CD8-positive, alpha-beta memory T cell (primary cell): ENCODE measurements at places on chromosomes 3 and 15. TPM values are rescaled to one million over a fixed set of nuclear protein-coding genes. Genes with fewer than 3 reads are reported as not detected.
A peak's percentile ranks its signal among the peaks of the same experiment; 100 is the strongest.

DNA sequence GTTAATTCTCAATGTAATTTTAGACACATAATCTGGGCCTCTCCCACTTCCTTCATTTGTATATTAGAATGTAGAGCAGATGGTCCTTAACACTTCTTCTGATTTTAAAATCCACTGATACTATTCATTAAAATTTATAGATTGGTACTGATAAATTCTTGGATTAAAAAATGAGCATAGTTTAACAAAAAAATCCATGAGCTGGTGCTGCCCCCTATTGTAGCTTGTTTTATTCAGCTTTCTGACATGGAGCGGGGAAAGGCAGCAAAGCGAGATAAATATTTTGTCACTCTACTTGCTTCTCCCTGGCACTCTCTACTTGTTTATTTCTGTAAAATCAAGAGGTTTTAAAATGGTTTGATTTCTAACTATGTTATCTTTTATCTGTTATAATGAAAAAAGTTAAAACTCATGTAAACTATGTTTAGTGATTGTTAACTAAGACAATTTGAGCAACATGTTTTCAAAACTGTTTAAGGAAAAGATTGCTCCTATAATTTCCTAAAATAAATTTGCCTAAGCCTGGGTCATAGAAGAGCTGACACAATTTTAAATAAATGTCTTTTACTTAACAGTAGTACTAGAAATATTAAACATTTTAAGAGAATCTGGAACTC lies 26.5 kb upstream of the PLOD2 start:
- H3K36me3 ChIP-seq, result no peaks in the 10 kb centered on the region
- no peaks in the 10 kb centered on the region for H3K27me3 ChIP-seq
- H3K4me3 ChIP-seq, result no peak overlapping the region
- DNase-seq, result no peak
- H3K27ac ChIP-seq, result no peak overlapping the region

- peak overlapping the region; percentile 95 for H3K4me3 ChIP-seq
- peak overlapping the region; percentile 81 for H3K27ac ChIP-seq
- H3K36me3 ChIP-seq, result peaks cover 12% of the 10 kb centered on the region
- peak; percentile 29 for DNase-seq
Measured at GRCh38 chr3:129439226-129439816, 427 bp downstream of the MBD4 start.

DNA sequence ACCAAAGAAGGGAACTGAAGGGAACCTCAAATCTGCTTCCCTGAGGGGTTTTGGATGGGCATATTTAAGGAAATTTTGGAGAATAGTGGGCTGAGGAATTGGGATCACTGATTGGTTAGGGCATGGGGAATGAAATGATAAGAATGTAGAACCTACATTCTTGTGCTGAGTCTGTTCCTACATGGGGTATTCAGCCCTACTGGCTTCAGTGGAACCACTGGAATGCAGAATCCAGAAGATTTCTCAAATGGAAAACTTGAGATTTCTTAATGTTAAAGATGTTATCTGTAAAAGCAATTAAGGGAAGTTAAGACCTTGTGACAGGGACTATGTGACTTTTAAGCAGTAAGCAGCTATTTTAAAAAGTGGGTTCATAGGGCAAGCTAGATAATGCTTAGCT lies 1062.4 kb downstream of the AGBL1 start:
- no peaks in the 10 kb centered on the region for H3K36me3 ChIP-seq
- no peaks in the 10 kb centered on the region for H3K4me1 ChIP-seq
- H3K4me3 ChIP-seq, result no peak overlapping the region
- DNase-seq, result no peak
- H3K27me3 ChIP-seq, result no peaks in the 10 kb centered on the region
- H3K27ac ChIP-seq, result no peak overlapping the region

DNA sequence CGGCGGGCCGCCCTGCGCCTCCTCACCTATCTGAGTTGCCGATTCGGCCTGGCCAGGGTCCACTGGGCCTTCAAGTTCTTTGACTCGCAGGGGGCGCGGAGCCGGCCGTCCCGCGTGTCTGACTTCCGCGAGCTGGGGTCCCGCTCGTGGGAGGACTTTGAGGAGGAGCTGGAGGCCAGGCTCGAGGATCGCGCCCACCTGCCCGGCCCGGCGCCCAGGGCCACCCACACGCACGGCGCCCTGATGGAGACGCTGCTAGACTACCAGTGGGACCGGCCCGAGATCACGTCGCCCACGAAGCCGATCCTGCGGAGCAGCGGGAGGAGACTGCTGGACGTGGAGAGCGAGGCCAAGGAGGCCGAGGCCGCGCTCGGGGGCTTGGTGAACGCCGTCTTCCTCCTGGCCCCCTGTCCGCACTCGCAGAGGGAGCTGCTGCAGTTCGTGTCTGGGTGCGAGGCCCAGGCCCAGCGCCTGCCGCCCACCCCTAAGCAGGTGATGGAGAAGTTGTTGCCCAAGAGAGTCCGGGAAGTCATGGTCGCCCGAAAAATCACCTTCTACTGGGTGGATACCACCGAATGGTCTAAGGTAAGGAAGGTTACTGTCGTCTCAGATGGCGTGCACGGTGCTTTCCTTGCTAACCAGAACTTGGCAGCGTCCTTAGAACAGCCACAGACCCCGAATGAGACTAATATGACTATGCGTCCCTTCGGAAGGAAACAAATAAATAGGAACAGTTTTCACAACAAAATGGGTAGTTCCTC lies 567 bp downstream of the TICRR start:
- peak overlapping the region; percentile 91 for H3K4me3 ChIP-seq
- H3K4me1 ChIP-seq, result no peaks in the 10 kb centered on the region
- H3K36me3 ChIP-seq, result no peaks in the 10 kb centered on the region
- H3K27ac ChIP-seq, result peak overlapping the region; percentile 61
- peak; percentile 3 for DNase-seq
- no peaks in the 10 kb centered on the region for H3K27me3 ChIP-seq

- H3K4me1 ChIP-seq, result no peaks in the 10 kb centered on the region
- H3K27me3 ChIP-seq, result no peaks in the 10 kb centered on the region
- H3K36me3 ChIP-seq, result no peaks in the 10 kb centered on the region
- no peak overlapping the region for H3K4me3 ChIP-seq
Measured at GRCh38 chr15:83078712-83079111, 11.7 kb upstream of the BTBD1 start.

DNA sequence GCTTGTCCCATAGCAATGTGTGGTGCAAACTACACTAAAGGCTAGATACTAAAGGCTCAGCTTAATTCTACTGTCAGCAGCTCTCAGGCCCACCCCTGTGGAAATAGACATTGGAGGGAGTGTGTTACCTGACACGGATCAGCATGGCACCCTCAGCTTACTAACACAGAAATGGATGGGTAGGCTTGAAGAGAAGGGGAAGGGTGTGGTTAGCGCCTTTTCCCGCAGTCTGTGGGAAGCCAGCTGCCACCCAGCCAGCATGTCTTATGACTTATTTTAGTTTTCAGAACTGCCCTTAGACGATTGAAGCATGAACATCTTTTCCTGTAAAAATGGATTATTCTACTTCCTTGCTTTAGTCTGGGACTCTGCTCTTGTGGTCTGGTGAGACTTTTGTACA lies 25.8 kb upstream of the ADPGK start:
- H3K4me1 ChIP-seq, result peaks cover 16% of the 10 kb centered on the region
- DNase-seq, result peak; percentile 15
- H3K36me3 ChIP-seq, result no peaks in the 10 kb centered on the region
- no peak overlapping the region for H3K4me3 ChIP-seq
- no peak overlapping the region for H3K27ac ChIP-seq
- no peaks in the 10 kb centered on the region for H3K27me3 ChIP-seq

GRCh38 chr3:149435996-149436885 lies 38.3 kb upstream of the TM4SF4 start:
- no peaks in the 10 kb centered on the region for H3K36me3 ChIP-seq
- DNase-seq, result no peak
- H3K27ac ChIP-seq, result no peak overlapping the region
- H3K4me1 ChIP-seq, result no peaks in the 10 kb centered on the region
- H3K27me3 ChIP-seq, result no peaks in the 10 kb centered on the region

DNA sequence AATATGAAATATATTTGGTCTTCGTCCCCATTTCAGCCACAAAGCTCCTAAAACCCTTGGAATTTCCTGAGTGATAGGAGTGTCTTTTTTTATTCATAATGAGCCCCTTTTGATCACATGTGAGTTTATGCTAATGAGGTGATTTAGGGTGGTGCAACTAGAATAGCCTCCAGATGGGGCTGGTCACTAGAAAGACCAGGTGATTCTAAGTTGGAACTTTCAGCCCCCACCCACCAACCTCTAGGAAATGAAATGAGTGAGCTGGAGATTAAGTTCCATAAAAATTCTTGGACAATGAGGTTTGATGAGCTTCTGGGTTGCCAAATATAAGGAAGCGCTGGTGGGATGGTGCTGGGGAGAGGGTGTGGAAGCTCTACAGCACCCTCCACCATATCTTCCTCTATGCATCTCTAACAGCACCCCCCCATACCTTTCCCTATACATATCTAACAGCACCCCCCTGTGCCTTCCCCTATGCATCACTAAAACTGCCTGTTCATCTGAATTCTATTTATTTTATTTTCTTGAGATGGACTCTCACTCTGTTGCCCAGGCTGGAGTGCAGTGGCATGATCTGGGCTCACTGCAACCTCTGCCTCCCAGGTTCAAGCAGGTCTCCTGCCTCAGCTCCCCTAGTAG lies 2.1 kb upstream of the SMCO1 start:
- H3K27ac ChIP-seq, result no peak overlapping the region
- H3K36me3 ChIP-seq, result no peaks in the 10 kb centered on the region

DNA sequence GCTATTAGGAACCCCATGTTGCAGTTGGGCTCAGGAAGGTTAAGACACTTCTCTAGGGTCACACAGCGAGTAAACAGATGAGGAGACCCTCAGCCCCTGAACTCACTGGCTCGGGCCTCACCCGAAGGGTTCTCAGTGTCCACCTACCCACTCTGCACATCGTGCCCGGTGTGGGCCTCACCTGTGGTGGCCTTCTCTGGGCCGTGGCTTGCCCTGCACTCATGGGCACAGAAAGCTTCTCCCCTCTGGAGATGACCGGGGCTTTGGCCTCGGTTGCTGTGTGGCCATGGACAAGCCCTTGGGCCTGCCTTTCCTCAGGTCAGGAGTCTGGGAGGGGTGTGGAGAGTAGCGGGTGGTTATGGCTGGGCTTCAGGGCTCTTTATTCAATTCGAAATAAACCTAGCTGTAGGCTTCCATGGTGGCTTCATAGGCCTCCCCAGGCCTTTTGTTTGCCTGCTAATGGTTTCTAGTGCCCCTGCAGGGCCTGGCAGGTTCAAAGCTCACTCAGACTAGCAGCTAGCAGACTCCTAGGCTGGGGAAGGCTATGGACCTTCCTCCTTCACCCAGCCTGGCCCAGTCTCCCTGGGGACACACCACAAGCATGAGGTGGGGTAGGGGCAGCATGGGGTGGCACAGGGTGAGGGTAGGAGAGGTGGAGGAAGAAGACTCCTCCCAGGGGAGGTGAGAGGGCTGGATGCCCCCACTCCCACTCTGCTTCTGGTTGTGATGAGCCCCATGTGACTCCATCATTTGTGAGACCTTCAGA lies 103.1 kb downstream of the LINGO1 start:
- H3K27ac ChIP-seq, result no peak overlapping the region
- DNase-seq, result no peak
- H3K4me3 ChIP-seq, result no peak overlapping the region
- no peaks in the 10 kb centered on the region for H3K27me3 ChIP-seq
- no peaks in the 10 kb centered on the region for H3K36me3 ChIP-seq
- no peaks in the 10 kb centered on the region for H3K4me1 ChIP-seq

- DNase-seq, result peak; percentile 17
- H3K36me3 ChIP-seq, result no peaks in the 10 kb centered on the region
- no peaks in the 10 kb centered on the region for H3K27me3 ChIP-seq
- no peak overlapping the region for H3K4me3 ChIP-seq
- H3K27ac ChIP-seq, result no peak overlapping the region
Measured at GRCh38 chr3:126752303-126753190, 48.5 kb downstream of the CHCHD6 start.

DNA sequence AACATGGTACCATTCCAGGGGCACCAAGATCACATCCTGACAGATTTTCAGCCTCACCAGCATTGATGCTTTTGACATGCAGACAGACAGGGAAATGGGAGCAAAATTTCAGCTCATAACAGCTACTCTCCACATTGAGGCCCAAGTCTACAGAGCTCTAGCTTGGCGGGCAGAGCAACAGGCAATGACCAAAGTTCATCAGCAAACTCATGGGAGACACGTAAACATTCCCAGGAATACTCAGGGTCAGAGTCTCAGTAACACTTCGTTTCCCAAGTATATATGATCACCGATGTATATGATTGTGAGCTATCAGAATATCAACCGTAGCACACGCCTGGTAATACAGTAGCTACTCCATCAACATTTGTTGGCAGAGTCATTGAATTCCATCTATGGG lies 59.2 kb upstream of the SLC24A5 start:
- DNase-seq, result no peak
- no peak overlapping the region for H3K4me3 ChIP-seq
- no peak overlapping the region for H3K27ac ChIP-seq
- H3K36me3 ChIP-seq, result no peaks in the 10 kb centered on the region

DNA sequence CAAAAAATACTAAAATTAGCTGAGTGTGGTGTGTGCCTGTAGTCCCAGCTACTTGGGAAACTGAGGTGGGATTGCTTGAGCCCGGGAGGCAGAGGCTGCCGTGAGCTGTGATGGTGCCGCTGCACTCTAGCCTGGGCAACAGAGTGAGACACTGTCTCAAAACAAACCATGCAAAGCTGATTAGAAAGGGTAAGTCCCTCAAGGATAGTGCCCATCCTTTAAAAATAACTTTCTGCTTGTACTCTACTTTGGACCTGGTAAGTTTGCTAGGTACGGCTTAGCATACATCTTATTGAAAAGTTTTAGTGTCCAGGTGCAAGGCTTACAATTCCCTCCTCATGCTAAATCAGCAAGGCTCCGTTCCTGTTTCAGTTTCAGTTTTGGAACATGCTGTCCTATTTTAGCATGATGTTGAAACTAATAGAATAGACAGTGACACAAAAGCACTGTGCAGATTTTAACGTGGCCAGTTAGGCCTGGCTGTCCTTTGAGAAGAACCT lies 21.4 kb downstream of the FEM1B start:
- no peaks in the 10 kb centered on the region for H3K27me3 ChIP-seq
- no peaks in the 10 kb centered on the region for H3K36me3 ChIP-seq
- peak; percentile 14 for DNase-seq
- H3K27ac ChIP-seq, result no peak overlapping the region
- peaks cover 9% of the 10 kb centered on the region for H3K4me1 ChIP-seq

GRCh38 chr3:60893946-60894345 lies 357.3 kb downstream of the FHIT start:
- H3K36me3 ChIP-seq, result no peaks in the 10 kb centered on the region
- no peaks in the 10 kb centered on the region for H3K27me3 ChIP-seq
- no peak overlapping the region for H3K27ac ChIP-seq
- no peak for DNase-seq
- H3K4me3 ChIP-seq, result no peak overlapping the region

DNA sequence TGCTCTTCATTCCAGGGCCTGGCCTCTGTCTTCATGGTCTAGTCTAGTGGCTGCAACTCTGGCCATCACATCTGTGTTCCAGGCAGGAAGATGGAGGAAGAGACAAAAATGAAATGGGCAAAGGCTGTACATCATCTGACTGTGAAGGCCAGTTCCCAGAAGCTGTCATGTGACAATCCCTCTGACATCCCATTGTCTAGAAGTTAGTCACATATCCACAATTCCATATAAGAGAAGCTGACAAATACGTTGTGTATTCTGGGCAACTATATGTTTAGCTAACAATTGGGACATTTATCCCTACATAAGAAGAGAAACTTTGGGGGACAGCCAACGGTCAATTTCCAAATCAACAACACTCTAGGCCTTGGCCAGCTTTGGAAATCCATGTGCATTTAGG lies 34.5 kb upstream of the C3orf70 start:
- no peak for DNase-seq
- no peak overlapping the region for H3K4me3 ChIP-seq

C3orf70 gene
- 0.07 TPM for total RNA-seq

C3orf20 gene
- total RNA-seq, result 0.18 TPM

CCR8 gene
- total RNA-seq, result 5.3 TPM

CPLX3 gene
- not detected for total RNA-seq

MESP2 gene
- total RNA-seq, result not detected

GPR62 gene
- total RNA-seq, result not detected
